Bladder microvascular endothelial cell (primary cell): ENCODE measurements at places on chromosomes 16 and 17. TPM values are rescaled to one million over a fixed set of nuclear protein-coding genes. Genes with fewer than 3 reads are reported as not detected.

Gene FNDC8
- total RNA-seq: not detected in 2 replicates

Gene C1QTNF8
- not detected in 2 replicates for total RNA-seq

Gene SLFN13
- 2.6 and 6.2 TPM in 2 replicates for total RNA-seq

Gene CD79B
- total RNA-seq: 1.1 and 13.4 TPM in 2 replicates

Gene GRN
- 484 and 834 TPM in 2 replicates for total RNA-seq

Gene OTOP3
- total RNA-seq: not detected in 2 replicates

Gene TK1
- 53.1 and 210 TPM in 2 replicates for total RNA-seq

Gene C17orf75
- total RNA-seq: 18.9 and 23.2 TPM in 2 replicates

Gene SLC35G6
- total RNA-seq: not detected in 2 replicates

Gene CLDN9
- total RNA-seq: not detected in 2 replicates

Gene ADAM11
- under 0.01 and 0.13 TPM in 2 replicates for total RNA-seq

Gene MYH8
- total RNA-seq: not detected in 2 replicates

Gene SMIM5
- total RNA-seq: not detected in 2 replicates

Gene KCNH6
- total RNA-seq: 0.06 TPM in 1 of 2 replicates, not detected in the other

Gene SLC16A13
- 1.5 and 1.9 TPM in 2 replicates for total RNA-seq

Gene TBC1D3K
- total RNA-seq: not detected in 2 replicates

Gene KRTAP2-3
- not detected in 2 replicates for total RNA-seq

Gene KRT12
- total RNA-seq: not detected in 2 replicates

Gene CYTH1
- total RNA-seq: 40.8 and 64.9 TPM in 2 replicates

Gene HOXB2
- total RNA-seq: 1.6 and 5.2 TPM in 2 replicates

Gene TOP2A
- 57.8 and 74.0 TPM in 2 replicates for total RNA-seq

Gene PHKB
- total RNA-seq: 46.9 and 133 TPM in 2 replicates

Gene PIGW
- 2.9 and 7.9 TPM in 2 replicates for total RNA-seq

Gene SAMD14
- 2.9 and 14.1 TPM in 2 replicates for total RNA-seq

Gene SPN
- not detected in 2 replicates for total RNA-seq

Gene TMIGD1
- not detected in 2 replicates for total RNA-seq
